Gastrocnemius medialis (tissue), 4 donors: ENCODE measurements at places on chromosomes 12 and 14. TPM values are rescaled to one million over a fixed set of nuclear protein-coding genes. Genes with fewer than 3 reads are reported as not detected.

DNA sequence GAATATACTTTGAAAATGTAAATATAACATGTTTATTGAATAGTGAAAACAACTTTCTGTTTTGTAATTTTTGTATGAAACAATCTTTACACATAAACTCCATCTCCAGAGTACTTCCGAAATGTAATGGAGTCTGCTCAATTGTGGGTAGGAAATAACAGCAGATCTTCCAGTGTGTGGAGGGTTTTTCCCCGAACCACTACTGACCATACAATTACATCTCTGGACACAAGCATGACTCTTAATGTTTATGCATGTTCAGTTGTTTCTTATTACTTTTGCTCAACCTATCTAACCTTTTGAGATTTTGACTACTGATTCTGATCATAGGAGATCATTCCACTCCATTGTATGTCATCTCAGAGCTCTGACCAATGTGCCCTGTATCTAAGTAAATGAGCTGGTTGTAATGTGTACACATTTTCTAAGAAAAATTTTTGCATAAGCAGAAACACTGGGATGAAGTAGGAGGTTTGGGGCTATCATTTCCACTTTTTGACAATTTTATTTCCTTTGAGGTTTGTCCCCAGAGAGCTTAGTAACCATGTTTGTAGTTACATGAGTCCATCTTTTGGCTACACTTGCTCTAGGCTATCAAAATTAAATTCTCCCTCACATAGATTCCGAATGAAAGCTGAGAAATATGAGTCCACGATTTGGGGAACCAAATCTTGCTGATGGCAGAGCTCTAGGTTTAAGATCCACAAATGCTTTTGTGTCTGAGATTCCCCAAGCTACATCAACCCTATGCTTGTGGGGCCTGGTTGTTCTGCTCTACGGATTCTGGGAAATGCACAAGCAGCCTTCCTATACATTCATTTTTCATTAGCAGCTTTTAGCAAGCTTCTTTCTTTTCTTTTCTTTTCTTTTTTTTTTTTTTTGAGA is 21.4 kb upstream of the CLEC4D start:
- H3K27me3 ChIP-seq: no peaks in the 10 kb centered on the region
- no peaks in the 10 kb centered on the region for H3K36me3 ChIP-seq
- no peak for DNase-seq
- H3K4me1 ChIP-seq: no peaks in the 10 kb centered on the region
- H3K4me3 ChIP-seq: no peak overlapping the region
- H3K27ac ChIP-seq: no peak overlapping the region

DNA sequence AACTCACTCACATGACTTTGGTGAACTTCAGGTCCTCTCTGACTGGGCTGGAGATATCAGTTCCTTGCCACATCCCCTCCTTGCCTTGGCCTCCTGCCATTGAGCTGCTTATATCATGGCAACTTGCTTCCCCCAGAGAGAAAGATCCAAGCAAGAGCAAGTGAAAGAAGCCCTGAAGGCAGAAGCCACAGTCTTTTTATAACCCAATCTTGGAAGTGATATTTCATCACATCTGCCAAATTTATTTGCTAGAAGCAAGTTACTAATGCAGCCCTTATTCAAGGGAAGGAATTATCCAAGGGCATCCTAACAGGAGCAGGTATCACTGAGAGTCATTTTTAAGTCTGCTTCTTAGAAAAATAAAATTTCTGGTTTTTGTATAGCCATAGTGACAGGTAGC is 127.8 kb downstream of the SLC38A4 start:
- no peak overlapping the region for H3K27ac ChIP-seq
- H3K27me3 ChIP-seq: no peaks in the 10 kb centered on the region
- no peak overlapping the region for H3K4me3 ChIP-seq
- no peaks in the 10 kb centered on the region for H3K36me3 ChIP-seq
- H3K4me1 ChIP-seq: peaks cover 12% of the 10 kb centered on the region

OTX2 gene
- not detected for total RNA-seq

DNA sequence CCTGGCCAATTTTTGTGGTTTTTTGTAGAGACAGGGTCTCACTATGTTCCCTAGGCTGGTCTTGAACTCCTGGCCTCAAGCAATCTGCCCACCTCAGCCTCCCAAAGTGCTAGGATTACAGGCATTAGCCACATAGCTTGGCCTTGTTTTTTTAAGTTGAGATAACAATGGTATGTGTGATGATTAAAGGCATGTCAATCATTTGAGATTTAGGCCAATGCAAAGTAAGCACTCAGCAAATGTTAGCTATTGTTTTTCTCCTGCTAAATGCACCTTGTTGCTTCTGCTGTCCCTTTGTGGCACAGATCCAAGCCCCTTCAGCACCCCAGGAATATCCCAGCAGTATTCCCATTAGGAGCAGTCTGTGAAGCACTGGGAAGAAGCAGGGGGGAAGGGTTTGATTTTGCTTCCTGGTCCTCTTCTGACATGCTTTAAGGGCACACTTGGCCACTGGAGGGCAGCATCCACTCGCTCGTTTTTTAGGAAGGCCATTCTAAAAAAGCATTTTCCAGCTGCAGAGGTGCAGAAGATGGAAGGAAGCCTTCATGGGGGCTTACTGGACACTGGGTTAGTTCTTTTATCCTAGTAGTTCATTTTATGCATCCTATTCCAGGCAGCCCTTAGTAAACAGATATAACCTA is 70.2 kb upstream of the ZFP36L1 start:
- H3K36me3 ChIP-seq: no peaks in the 10 kb centered on the region
- H3K4me1 ChIP-seq: no peaks in the 10 kb centered on the region
- DNase-seq: peak; percentile 38
- no peak overlapping the region for H3K27ac ChIP-seq
- no peak overlapping the region for H3K4me3 ChIP-seq
- H3K27me3 ChIP-seq: no peaks in the 10 kb centered on the region

POLR3B gene
- 9.5 TPM for total RNA-seq

GRCh38 chr14:99473458-99473857 is 7.2 kb downstream of the SETD3 start:
- no peaks in the 10 kb centered on the region for H3K27me3 ChIP-seq
- H3K36me3 ChIP-seq: no peaks in the 10 kb centered on the region

GRCh38 chr14:101330416-101331140 is 230.7 kb upstream of the DIO3 start:
- DNase-seq: no peak
- H3K4me3 ChIP-seq: no peak overlapping the region
- H3K27me3 ChIP-seq: no peaks in the 10 kb centered on the region
- no peaks in the 10 kb centered on the region for H3K4me1 ChIP-seq
- no peaks in the 10 kb centered on the region for H3K36me3 ChIP-seq

SOCS2 gene
- total RNA-seq: 4.5 TPM

DNA sequence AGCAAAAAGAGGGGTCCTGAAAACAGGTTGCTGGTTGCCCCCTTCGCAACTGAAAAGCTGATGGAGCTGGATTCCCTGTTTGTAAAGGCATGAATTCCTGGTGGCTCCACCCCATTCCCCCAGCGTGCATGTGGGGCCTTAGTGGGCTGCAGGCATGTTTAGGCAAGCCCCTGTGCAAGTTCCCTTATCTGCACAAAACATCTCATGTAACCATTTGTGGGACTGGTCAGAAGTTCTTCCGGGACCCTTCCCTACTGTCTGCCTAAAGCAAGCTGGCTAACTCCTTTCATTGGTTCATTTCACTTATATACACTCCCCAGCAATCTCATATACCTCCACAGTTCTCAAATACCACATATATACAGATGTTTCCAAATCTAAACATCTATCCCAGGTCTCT is 24.0 kb upstream of the HIGD1C start:
- H3K4me3 ChIP-seq: peak overlapping the region; percentile 64
- no peaks in the 10 kb centered on the region for H3K27me3 ChIP-seq
- H3K4me1 ChIP-seq: peaks cover 54% of the 10 kb centered on the region

FOXA1 gene
- not detected for total RNA-seq

DNA sequence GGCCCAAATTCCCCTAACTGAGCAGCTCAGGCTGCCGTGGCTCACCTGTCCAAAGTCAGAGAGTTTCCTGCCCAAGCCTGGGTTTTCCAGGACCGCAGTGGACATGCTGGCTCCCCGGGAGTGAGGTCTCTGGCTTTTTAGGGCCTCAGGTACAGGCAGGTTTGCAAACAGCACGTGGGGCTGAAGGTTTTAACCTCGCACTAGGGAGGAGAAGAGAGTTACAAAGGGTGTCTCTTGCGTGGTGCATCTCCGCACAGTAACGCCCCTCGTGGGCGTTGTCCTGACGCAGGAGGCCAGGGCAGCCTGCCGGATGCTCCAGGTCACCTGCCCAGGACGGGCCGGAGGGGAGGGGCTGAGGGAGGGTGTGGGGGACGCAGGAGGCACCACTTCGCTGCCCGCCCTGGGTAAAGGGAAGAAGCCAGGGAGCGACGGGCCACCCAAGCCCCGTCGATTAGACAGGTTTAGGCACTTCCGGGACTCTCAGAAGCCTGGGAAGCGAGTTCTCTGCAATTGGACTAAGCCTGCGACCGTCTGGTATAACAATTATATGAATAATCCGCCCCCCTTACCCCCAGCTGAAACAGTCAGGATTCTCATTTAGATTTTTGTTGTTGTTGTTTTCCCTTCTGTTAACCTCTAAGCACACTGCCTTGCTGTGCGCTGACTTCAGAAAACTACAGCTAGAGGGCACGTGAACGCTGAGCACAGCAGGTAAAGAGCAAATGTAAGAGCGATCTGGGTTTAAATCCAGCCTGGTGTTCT is at the start of gene PAH:
Gene PAH (minus strand): TSS at position 219 of the 762 bp plus-strand sequence. CDS start 114 bp downstream, at position 105.
- no peaks in the 10 kb centered on the region for H3K27me3 ChIP-seq
- H3K36me3 ChIP-seq: no peaks in the 10 kb centered on the region
- no peak within 1 kb of the TSS for H3K27ac ChIP-seq
- no peak for DNase-seq

- no peaks in the 10 kb centered on the region for H3K36me3 ChIP-seq
- no peak for DNase-seq
- H3K4me1 ChIP-seq: no peaks in the 10 kb centered on the region
Measured at GRCh38 chr12:10771132-10771733, 31.2 kb downstream of the TAS2R7 start.

KRT3 gene
- not detected for total RNA-seq

NKX2-1 gene
- not detected for total RNA-seq

GRCh38 chr14:20350282-20350681 is 6.8 kb downstream of the PARP2 start:
- peaks cover 2% of the 10 kb centered on the region for H3K36me3 ChIP-seq
- DNase-seq: no peak
- no peak overlapping the region for H3K27ac ChIP-seq
- H3K4me1 ChIP-seq: no peaks in the 10 kb centered on the region
- no peak overlapping the region for H3K4me3 ChIP-seq
- no peaks in the 10 kb centered on the region for H3K27me3 ChIP-seq

OR4K5 gene
- not detected for total RNA-seq

- H3K27me3 ChIP-seq: no peaks in the 10 kb centered on the region
- no peak overlapping the region for H3K27ac ChIP-seq
- H3K36me3 ChIP-seq: no peaks in the 10 kb centered on the region
- H3K4me1 ChIP-seq: no peaks in the 10 kb centered on the region
- no peak overlapping the region for H3K4me3 ChIP-seq
- DNase-seq: no peak
Measured at GRCh38 chr12:93550748-93551611, 21.5 kb upstream of the SOCS2 start.

GRCh38 chr14:57559576-57559975 is 65.9 kb upstream of the CCDC198 start:
- no peak overlapping the region for H3K27ac ChIP-seq
- H3K4me3 ChIP-seq: no peak overlapping the region
- DNase-seq: no peak
- H3K4me1 ChIP-seq: no peaks in the 10 kb centered on the region
- H3K36me3 ChIP-seq: no peaks in the 10 kb centered on the region

GRCh38 chr12:122072031-122072970 is 6.3 kb upstream of the MLXIP start:
- H3K4me1 ChIP-seq: peaks cover 21% of the 10 kb centered on the region
- H3K27ac ChIP-seq: peak overlapping the region; percentile 86
- no peaks in the 10 kb centered on the region for H3K36me3 ChIP-seq
- H3K27me3 ChIP-seq: no peaks in the 10 kb centered on the region
- peak overlapping the region; percentile 19 for H3K4me3 ChIP-seq

- H3K36me3 ChIP-seq: no peaks in the 10 kb centered on the region
- H3K27me3 ChIP-seq: no peaks in the 10 kb centered on the region
- H3K4me3 ChIP-seq: no peak overlapping the region
- DNase-seq: no peak
Measured at GRCh38 chr14:32567543-32568384, 238.7 kb downstream of the AKAP6 start.

DNA sequence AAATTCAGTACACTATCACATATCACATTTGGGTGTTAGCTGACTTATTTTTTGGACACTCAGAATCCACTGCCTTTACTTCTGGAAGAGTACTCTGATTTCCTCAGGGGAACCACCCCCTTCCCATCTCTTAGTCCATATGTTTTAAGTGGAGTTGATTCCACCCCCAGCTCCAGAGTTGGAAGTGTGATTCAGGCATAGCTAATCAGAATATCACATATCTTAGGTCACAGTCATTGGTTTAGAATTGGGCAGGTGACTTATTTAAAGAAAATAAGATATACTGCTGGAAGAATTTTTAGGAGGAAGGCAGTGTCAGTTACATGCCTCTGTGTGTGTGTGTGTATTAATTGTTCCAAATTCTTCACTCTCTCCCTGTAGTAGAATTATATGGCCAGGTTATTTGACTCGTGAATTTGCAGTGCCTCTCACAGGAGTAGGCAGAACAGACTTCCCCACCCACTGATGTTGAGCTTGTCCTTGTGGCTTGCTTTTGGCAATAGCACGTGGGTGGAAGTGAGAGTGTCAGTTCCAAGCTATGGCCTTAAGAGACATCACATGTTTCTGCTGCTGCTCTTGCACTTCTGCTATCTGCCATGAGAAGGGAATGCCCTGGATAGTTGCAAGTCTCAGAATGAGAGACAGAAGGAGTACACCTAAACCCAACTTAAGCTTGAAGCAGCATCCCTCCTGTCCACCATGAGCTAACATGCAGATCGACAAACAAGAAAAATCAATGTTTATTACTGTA is 6.4 kb upstream of the GAS2L3 start:
- no peaks in the 10 kb centered on the region for H3K36me3 ChIP-seq
- H3K4me1 ChIP-seq: no peaks in the 10 kb centered on the region
- H3K27ac ChIP-seq: no peak overlapping the region
- no peaks in the 10 kb centered on the region for H3K27me3 ChIP-seq
- DNase-seq: peak; percentile 32
